ENCODE measurements at places on chromosomes 2 and 18.
A peak's percentile ranks its signal among the peaks of the same experiment; 100 is the strongest.

- DNase-seq, result no peak
Measured at GRCh38 chr2:187397886-187398285, 50.2 kb downstream of the CALCRL start.

GRCh38 chr2:100756704-100757103, 63.2 kb upstream of the NPAS2 start:
- no peak for DNase-seq

DNA sequence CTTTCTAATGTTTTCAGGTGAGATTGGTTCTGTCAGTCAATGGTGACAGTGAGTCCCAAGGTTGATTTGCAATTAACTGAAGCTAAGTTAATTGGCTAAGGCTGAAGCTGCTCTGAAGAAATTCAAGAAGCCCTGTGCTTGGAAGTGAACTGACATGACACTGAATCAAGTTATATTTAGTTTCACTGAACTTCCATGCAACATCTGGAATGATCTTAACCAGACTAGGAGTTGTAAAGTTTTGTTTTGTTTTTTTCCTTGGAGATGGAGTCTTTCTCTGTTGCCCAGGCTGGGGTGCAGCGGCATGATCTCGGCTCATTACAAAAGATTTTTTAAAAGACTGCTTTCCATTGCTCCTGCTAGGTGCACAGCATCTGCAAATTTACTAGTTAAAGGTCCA, 11.4 kb downstream of the SERPINB5 start:
- no peak for DNase-seq

DNA sequence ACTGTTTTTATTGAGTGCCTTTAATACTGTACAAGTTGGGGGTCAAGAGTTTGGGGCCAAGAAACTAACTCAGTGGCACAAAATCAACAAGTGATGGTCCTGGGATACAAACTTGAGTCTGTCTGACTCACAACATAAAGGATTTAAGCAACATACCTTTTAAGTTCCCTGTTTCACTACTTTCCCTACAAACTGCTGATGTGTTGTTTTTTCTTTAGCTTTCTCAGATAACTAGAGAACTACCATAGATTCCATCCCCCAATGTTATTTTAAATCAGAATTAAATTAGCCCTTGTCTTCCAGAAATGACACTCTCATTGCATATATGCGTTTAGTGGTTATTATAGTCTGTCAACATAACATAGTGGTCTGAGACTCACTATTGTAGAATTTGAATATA, 58.1 kb upstream of the TTC21B start:
- no peak for DNase-seq

- no peak for DNase-seq
Measured at GRCh38 chr2:216829533-216829932, 30.3 kb downstream of the TNP1 start.

DNA sequence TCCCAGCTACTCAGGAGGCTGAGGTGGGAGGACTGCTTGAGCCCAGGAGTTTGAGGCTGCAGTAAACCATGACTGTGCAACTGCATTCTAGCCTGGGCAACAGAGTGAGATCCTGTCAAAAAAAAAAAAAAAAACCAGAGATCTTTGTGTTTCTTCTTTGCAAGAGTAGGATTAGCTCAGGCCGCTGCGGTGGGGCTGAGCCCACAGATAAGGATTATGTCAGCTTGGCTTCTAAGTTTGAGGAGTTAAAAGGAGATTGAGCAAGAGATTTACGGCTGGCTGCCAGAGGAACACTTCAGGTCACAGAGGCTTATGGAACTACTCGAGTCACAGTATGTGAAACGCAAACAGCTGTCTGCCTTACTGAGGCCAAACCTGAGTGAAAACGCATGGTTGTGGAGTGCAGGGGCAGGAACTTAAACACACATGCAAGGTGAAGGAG, 146.7 kb upstream of the L3MBTL4 start:
- no peak for DNase-seq

GRCh38 chr2:38617301-38617700, 14.6 kb upstream of the HNRNPLL start:
- DNase-seq, result no peak

- DNase-seq, result no peak
Measured at GRCh38 chr2:97765933-97766332, 52.6 kb downstream of the ZAP70 start.

- no peak for DNase-seq
Measured at GRCh38 chr2:215084080-215084479, 54.3 kb downstream of the ABCA12 start.

- no peak for DNase-seq
Measured at GRCh38 chr2:174623690-174624089, 26.1 kb upstream of the WIPF1 start.

- no peak for DNase-seq
Measured at GRCh38 chr18:9449600-9450414, 25.5 kb upstream of the RALBP1 start.

- DNase-seq, result no peak
Measured at GRCh38 chr2:44120428-44120827, 48.2 kb upstream of the PPM1B start.

GRCh38 chr2:83109284-83109683, 1349.8 kb downstream of the SUCLG1 start:
- DNase-seq, result no peak

DNA sequence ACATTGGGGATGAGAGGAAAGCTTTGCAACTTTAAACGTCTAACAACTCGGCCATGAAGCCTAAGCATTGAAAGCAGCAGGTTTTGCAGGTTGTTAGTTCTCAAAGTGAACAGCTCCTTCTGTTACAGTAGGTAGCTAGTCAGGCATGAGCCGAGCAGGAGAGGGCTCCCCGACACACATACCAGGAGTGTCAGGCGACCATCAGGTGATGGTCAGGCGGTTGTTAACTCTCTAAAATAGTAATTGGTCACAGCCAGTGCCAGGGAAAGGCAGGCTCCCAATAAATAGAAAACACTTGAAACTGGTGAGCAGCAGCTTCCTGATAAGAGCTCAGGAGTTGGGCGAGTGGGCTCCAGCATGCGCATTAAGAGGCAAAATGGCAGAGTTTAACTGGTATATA, 53.5 kb upstream of the DAPL1 start:
- DNase-seq, result no peak

GRCh38 chr2:158495175-158495574, 38.4 kb downstream of the PKP4 start:
- no peak for DNase-seq

DNA sequence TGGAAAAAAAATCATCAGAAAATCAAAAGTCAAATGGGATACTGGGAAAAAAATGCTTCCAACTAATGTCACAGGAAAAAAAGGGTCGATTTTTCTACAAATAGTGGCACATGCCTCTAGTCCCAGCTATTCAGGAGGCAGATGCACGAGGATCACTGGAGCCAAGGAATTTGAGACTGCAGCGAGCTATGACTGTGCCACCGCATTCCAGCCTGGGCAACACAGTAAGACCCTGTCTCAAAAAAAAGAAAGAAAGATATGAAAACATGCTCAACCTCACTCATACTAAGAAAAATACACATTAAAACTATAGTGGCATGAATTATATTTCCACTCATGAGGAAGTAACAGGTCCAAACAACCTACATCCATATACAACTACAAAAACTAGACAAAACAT, 17.9 kb downstream of the MEMO1 start:
- no peak for DNase-seq

- no peak for DNase-seq
Measured at GRCh38 chr2:203240491-203240890, 1.7 kb downstream of the CYP20A1 start.

DNA sequence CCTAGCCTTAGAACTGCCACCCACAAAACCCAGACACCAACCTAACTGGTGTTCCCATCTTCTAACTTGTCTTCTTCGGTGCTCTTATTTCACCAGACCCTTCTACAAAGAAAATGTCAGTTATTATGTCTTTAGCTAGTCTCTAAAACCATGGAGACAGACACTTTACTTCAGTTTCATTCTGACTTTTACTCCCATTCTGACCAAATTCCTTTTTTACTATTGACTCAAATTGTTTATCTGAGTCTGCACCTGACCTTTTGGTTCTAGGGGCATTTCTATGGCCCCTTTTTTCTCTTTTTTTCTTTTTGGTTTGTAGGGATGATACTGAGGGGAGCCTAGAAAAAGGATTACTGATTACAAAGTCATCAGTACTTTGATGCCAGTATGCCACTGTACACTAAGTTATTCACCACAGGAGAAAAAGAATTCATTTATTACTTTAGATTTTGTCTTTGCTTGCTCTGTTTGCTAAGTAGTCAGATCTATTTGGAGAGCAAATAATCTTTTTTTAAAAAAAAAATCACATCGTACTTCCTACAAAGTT, 6.8 kb upstream of the SLC1A4 start:
- no peak for DNase-seq

GRCh38 chr2:23198316-23199114, 186.5 kb upstream of the KLHL29 start:
- no peak for DNase-seq

- no peak for DNase-seq
Measured at GRCh38 chr2:85024372-85025047, 53.5 kb downstream of the KCMF1 start.

GRCh38 chr2:55268288-55268906, 634 bp downstream of the MTIF2 start:
- no peak for DNase-seq

GRCh38 chr2:217943446-217944321, 59.1 kb downstream of the TNS1 start:
- DNase-seq, result peak; percentile 75

DNA sequence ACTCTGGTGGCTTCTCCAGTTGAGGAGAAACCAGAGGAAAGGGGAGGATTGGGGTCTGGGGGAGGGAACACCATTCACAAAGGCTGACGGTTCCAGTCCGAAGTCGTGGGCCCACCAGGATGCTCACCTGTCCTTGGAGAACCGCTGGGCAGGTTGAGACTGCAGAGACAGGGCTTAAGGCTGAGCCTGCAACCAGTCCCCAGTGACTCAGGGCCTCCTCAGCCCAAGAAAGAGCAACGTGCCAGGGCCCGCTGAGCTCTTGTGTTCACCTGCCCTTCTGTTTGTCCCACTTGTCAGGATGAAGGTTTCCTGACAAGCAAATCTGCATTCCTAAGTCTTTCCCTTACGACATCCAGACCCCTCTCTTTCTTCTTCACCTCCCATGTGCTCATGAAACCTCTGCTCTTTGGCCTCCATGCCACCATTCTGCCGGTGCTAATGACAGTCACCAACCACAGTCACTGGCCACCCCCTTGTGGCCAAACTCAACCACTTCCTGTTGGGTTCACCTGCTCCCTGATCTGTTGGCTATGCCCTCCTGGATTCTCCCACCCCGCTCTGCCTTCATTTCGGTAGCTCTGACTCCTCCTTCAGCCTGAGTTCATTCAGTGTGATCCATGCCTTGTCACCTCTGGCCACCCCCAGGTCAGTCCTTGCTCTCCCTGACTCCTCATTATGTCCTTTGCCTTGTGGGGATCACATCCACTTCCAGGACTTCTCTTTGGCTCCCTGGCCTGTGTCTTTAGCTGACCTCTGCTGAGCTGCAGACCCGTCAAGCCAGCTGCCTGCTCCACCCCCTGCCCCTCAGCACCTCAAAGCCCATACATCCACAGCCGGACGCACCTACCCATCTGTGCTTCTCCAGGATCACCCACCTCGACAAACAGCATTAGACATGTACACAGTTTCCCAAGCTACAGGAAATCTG, 17.6 kb downstream of the EMX1 start:
- DNase-seq, result no peak

- DNase-seq, result no peak
Measured at GRCh38 chr18:5546660-5547059, 2.9 kb upstream of the EPB41L3 start.

GRCh38 chr2:67526283-67526682, 129.2 kb downstream of the ETAA1 start:
- no peak for DNase-seq

Data from nucleus accumbens (tissue), 56 donors.